ENCODE measurements at places on chromosomes 2 and 18.

DNA sequence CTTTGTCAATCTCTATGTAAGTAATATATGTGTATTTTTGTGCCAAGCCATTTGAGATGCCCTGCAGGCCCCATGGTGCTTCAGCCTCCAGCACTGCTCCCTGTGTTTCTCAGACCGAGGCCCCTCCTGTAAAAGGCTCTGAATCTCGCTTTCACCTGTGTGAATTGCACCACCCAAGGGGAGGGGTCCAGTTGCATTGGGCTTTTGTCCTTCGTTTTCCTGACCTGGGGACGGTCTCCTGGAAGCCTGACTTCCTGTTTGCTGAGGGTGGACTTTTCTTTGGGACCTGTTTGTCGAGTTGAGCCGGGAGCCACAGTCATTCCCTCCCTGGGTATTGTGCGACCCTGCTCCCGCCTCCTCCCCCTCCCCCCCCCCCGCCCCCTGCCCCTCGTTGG lies 48.9 kb downstream of the AGAP1 start:
- DNase-seq = peak; percentile 89

- DNase-seq = no peak
Observed at GRCh38 chr2:96116879-96117533, 635 bp upstream of the ADRA2B start.

DNA sequence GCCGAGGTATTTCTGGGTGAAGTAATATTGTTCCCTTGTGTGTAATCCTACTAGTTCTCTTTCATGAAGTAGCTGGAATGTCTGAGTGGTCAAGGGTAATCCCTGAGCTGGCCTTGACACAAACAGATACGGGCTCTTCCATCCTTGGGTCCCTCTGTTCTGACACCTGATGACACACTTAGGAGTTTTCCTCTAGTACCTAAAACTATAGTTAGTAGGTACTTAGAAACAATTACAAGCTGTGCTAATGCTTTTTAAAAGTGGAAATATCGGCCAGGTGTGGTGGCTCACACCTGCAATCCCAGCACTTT lies 59.2 kb upstream of the IL1R1 start:
- DNase-seq = no peak

DNA sequence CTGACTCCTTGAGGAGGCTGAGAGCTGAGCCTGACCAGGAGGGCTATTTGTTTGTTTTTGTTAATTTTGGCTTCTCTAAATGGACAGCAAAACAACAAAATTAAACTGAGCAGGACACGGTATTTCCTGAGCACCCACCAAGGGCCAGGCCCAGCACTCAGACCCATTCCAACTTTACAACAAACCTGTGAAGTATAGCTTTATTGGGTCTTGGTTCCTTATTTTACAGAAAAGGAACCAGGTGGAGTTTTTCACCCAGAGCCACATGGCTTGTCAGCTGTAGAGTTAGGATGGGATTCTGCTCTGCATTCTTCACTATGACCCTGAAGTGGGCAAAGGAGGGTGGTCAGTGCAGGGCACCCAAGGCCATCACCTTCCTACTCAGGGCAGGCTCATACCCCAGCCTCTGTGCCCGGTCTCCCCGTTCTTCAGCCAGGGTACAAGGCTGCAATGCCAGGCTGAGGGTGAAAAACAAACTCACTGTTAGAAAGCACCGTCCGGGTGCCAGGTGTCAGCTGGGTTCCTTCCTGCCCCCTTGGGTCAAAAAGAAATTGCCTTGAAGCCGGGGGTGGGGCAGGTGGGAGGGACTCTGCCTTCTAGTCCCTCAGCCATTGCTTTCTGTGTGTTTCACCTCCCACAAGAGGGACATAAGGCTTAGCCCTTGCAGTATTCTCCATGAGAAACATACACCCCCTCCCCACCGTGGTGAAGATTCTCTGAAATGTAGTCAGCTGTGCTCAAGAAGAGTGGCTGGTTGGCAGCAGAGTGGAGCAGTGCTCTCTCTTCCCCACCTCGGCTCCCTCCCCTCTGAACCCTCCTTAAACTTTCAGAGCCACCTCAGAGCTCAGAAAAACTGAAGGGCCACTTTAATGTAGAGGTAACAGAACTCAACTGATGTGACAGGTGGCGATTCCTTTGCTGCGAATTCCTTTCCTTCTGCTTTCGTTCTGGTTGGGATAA lies 2.2 kb downstream of the PSD4 start:
- no peak for DNase-seq

DNA sequence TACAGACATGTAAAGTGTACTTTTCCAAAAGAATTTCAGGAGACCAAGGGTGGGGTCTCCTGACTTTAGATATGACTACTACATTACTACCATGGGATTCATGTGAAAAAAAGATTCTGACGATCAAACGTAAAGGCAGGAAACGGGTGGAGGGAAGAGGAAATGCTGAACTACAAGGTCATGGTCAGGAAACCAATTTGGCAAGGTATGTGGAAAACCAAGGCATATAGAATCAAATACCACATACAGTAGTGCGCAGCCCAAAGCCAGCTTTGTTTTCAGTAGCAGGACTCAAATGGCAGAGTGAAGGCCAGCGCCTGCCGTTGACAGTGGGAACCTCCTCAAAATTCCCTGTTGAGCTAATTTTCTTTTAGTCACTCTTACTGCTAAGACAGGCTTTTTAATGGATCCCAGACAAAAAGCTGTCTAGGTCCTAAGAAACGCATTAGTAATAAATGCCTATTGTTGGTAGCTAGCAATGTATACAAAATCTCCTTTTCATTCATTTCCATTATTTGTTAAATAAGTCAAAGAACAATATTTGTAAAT lies 57.6 kb upstream of the SERTAD2 start:
- no peak for DNase-seq

- no peak for DNase-seq
Observed at GRCh38 chr18:59861963-59862819, 37.6 kb upstream of the PMAIP1 start.

- peak; percentile 3 for DNase-seq
Observed at GRCh38 chr2:108364676-108365297, 13.0 kb upstream of the SULT1C4 start.

- no peak for DNase-seq
Observed at GRCh38 chr2:56199492-56199891, 15.7 kb downstream of the CCDC85A start.

- DNase-seq = no peak
Observed at GRCh38 chr18:56233595-56233994, 404.8 kb downstream of the TXNL1 start.

- no peak for DNase-seq
Observed at GRCh38 chr2:215403441-215404347, 32.2 kb downstream of the FN1 start.

GRCh38 chr2:237254911-237255578 lies 158.9 kb downstream of the COL6A3 start:
- DNase-seq = no peak

- no peak for DNase-seq
Observed at GRCh38 chr2:16899958-16900357, 234.3 kb upstream of the CYRIA start.

DNA sequence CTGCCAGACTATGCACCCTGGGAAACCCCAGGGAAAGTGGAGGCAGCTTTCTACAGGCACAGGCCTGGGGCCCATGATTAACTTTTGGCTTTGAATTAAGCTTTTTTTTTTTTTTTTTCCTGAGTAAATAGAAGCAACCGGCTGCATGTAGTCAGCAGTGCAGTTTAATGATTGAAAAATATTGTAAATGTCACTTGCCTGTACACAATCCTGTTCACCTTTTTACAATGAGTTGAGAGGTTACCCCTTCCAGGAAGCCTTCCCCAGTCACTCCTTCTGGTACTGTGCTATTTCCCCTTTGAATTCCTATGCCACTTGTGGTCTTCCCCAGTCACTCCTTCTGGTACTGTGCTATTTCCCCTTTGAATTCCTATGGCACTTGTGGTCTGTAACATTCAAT lies 475.6 kb downstream of the TDRD15 start:
- DNase-seq = no peak

- DNase-seq = no peak
Observed at GRCh38 chr2:49621016-49621415, 466.7 kb upstream of the FSHR start.

- DNase-seq = no peak
Observed at GRCh38 chr2:56107502-56108220, 76.1 kb upstream of the CCDC85A start.

- DNase-seq = no peak
Observed at GRCh38 chr2:16824472-16824871, 158.8 kb upstream of the CYRIA start.

DNA sequence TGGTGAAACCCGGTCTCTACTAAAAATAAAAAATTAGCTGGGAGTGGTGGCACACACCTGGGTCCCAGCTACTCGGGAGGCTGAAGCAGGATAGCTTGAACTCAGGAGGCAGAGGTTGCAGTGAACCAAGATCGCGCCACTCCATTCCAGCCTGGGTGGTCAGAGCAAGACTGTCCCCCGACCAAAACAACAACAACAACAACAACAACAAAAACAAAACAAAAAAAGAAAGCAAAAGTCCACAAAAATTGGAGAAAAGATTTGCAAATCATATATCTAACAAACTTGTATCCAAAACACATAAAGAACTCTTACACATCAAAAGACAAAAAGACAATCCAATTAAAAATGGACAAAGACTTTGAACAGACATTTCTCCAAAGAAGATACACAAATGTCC lies 10.4 kb downstream of the PPM1G start:
- no peak for DNase-seq

- DNase-seq = no peak
Observed at GRCh38 chr2:45869165-45869501, 217.7 kb downstream of the PRKCE start.

DNA sequence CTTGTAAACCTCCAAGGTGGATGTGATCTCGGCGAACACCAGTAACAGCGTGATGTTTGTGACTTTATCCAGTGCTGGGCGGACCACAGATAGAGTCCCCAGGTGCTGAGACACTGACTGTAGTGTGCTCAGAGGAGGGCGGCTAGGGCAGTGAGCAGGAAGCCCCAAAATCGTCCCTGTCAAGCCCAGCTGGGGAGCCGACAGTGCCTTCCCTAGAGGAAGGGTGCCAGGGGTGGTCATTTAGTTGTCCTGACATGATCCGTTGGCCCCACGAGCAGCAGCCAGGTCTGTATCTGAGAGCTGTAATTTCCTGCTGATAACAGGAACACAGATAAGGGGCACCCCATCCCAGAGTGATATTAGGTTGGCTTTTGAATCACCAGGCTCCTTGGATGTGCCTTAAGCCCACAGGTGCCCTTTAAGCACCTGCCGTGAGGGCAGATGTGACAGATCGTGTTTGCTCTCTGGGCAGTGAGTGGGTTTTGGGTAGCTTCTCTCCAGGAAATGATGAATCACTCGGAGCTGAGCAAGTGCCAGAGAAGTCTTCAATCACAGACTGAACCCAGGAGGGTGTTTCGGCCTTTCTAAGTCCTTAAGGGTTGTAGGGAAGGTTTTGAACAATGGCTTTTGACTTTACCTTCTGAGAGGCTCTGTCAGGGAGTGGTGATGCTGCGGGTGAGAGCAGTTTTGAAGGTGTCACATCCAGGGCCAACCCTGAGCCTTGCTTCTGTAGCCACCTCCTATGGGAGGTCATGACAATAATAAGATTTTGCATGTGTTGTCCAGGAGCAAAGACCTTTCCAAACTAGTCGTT lies 7.7 kb downstream of the LPIN1 start:
- peak; percentile 75 for DNase-seq

DNA sequence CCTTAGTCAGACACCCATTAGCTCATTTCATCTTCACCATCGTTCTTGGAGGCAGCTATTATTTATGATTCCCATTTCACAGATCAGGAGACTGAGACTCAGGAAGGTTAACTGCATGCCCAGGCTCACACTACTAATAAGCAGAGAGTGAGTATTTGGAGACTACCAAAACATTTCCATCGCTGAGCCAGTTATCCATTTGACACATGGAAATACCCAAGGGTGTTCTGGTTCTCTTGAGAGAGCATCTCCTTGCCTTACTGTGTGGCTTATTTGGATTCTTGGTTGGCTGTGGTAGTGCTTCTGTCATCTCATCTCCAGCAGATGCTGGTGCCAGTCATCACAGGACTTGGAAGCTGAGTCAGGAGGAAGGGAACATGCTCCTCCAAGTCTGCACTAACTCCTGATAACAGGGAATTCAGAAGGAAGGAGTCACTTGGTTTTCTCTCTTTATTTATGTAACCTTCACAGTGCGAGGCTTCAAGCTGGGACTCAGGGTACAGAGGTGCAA lies 55.2 kb downstream of the RASGRP3 start:
- DNase-seq = no peak

GRCh38 chr2:54975175-54975574 lies 75.1 kb downstream of the RTN4 start:
- no peak for DNase-seq

- no peak for DNase-seq
Observed at GRCh38 chr2:147469471-147469870, 375.4 kb upstream of the ACVR2A start.

DNA sequence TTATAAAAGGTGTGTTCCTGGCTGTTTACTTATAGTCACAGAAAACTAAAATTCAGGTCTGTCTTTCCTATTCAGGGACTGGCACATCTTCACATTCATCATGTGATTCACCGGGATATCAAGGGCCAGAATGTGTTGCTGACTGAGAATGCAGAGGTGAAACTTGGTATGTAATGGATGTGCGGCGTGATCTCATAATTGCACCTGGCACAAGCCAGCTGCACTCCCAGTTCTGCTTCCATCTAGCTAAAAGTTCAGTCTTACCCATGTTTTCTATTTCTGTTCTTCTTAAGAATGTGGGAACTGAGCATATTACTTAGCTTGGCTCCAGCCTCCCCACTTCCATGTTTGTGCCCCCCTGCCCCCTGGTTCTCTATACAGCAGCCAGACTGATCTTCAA lies 131.9 kb downstream of the MAP4K4 start:
- no peak for DNase-seq

GRCh38 chr18:51582551-51582950 lies 385.1 kb upstream of the MEX3C start:
- no peak for DNase-seq

DNA sequence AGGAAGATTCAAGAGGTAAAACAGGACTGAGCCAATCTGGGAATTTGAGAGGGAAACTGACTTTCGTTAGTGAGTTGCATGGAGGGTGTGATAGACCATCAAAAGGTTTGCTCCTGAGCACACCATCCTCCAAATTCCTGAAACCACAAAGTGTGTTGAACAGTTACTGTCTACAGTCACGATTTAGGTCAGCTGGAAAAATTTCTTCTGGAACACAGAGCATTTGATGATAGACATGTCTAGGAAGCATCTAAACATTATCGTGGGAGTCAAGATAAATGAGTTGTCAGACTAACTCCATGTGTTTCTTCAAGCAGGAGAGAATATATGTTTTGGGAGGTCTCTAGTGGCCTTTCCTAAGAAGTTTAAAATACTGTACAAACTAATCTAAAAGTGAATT lies 449.4 kb upstream of the SLC14A2 start:
- no peak for DNase-seq

Data from DMS153 (cell line).